AG20443 (cell line): ENCODE measurements at places on chromosomes 1 and 21.

- DNase-seq, result no peak
Observed at GRCh38 chr1:53579221-53580008, 120.2 kb downstream of the DMRTB1 start.

GRCh38 chr1:36924282-36924811 lies 110.0 kb downstream of the GRIK3 start:
- DNase-seq, result peak; percentile 59

DNA sequence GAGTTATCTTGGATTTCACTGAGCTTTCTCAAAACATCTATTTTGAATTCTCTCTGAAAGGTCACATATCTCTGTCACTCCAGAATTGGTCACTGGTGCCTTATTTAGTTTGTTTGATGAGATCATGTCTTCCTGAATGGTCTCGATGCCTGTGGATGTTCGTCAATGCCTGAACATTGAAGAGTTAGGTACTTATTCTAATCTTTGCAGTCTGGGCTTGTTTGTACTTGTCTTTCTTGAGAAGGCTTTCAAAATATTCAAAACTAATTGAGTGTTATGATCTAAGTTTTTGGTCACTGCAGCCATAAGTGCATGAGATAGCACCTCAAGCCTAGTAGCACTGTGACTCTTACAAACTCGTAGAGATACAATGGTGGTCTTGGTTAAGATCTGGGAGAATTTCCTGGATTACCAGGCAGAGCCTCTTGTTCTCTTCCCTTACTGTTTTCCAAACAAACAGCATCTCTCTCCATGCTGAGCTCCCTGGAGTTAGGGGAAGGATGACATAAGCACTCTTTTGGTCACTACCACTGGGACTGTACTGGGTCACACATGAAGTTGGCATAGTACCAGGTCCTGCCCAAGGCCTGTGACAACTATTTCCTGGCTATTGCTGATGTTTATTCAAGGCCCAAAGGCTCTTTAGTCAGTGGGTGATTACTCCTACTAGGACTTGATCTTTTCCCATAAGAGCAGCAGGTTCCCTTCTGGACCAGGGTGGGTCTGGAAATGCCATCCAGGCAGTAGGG lies 25.6 kb downstream of the SLC22A15 start:
- DNase-seq, result no peak

- DNase-seq, result no peak
Observed at GRCh38 chr1:113321771-113322387, 68.4 kb upstream of the MAGI3 start.

DNA sequence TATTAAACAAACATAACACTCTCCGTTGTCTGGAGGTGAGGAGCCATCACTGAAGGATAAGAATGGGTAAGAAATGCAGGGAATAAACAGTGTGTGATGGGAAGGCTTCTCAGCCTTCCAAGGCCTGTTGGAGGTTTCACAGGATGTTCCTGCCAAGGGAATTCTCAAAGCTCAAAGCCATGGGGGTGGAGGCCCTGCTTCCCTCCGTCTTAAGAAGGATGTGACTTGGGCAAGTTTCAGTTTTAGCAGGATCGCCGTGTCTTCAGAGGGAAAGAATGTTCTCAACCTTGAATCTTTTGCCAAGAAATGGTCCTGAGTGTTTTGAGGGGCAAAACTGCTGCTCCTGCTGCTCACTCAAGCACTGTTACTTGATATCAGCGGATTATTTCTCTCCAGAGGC lies 41.7 kb upstream of the IL20 start:
- DNase-seq, result no peak

DNA sequence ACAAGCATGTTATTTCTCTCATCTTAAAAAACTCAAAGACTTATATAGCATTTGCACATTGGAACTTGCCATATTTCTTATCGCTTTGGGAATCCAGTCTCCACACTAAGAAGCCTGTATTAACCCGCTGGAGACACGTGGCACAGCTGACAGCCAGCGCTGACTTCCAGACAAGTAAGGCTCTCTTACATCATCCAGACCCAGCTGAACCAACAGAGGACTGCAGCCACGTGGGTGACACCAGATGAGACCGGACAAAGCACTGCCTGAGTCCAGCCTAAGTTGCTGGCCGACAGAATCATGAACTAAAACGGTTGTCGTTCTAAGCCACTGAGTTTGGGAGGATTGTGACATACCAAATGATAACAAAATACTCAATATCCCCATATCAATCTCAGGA lies 6.3 kb upstream of the CD247 start:
- DNase-seq, result no peak

DNA sequence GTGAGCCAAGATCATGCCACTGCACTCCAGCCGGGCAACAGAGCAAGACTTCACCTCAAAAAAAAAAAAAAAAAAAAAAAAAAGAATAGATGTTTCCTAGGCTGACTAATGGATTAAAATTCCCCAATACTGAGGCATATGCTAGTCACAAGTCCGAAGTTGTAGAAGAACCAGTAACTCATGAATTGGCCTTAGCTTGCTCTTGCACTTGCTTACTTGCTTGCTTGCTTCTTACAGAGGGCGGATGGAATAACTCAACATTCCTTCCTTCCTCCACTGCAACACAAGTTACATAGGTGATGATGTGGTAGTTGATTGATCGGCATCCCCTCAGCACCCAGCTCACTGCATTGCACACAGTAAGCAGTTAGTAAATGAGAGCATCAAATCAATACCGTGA lies 2.8 kb upstream of the TARS2 start:
- DNase-seq, result peak; percentile 48

- no peak for DNase-seq
Observed at GRCh38 chr1:22118291-22118992, 24.5 kb downstream of the WNT4 start.

GRCh38 chr1:85228972-85229371 lies 28.2 kb upstream of the SYDE2 start:
- DNase-seq, result no peak

- no peak for DNase-seq
Observed at GRCh38 chr1:36851595-36851994, 182.7 kb downstream of the GRIK3 start.

- no peak for DNase-seq
Observed at GRCh38 chr1:51482881-51483280, 36.2 kb downstream of the EPS15 start.

DNA sequence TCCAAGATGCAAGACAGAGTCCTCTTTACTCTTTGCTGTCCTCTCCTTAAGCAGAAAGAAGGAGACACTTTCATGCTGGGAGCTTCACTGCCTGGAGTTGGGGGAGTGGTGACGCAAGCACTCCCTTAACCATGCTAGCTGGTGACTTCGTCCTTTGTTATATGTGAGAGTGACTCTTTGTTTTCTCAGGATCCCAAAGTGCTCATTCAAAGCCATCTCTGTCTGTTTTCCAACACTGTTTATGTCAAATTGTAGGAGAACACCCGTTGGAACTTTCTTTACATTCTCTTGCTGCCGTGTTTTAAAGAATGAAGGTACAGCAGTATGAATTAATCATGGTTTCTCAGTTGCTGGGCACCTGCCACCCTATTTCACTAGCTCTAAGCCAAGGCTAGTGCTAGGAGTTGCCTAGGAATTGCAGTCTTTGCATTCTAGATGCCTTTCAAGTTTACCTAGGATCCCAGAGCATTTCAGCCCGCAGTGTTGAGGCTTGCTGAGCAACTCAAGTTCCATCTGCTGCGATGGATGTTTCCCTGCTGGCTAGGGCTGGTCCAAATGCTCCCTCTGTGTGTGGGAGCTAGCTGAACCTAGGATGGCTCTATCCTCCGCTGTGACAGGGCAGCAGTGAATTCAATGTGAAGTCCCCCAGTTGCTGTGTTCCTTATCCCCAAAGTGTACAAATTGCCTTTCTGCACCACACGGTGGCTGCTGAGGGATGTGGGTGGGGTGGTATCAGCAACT lies 82.6 kb upstream of the GPR52 start:
- DNase-seq, result no peak

- DNase-seq, result no peak
Observed at GRCh38 chr1:151003180-151003579, 3.5 kb downstream of the MINDY1 start.

- DNase-seq, result peak; percentile 64
Observed at GRCh38 chr1:65514041-65514440, 93.6 kb downstream of the LEPR start.

DNA sequence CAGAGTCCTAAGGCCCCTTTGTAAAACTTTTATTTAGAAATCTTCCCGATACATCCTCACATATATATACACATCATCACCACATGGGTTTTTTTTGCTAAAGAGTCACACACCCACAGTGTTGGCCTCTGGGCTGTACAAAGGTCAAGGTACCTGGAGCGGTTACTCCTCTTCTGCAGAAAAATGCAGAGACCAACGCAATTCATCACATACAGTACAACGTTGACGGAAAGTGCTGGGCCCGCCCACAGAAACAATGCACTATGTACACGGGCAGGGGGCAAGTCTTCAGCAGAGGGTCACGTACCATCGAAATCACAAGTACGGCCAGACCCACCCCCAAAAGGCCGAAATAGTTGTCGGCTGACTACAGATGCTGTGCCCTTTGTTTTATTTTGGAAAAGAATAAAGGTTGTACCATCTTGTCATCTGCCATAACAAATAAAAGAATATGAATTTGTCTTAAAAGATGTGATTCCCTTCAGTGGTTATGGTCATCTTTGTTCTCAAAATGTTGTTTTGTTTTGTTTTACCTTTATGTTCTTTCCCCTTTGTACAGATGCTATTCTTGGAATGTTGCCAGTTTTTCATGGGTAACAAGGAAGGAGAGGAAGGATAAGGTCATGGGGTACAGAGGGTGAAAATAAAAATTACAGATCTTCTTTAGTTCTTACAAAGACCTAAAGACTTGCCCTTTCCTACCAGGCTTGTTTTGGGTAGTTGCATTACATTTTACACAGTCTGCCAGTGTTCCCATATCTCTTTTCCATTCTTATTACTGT lies 15.6 kb downstream of the TAL1 start:
- no peak for DNase-seq

GRCh38 chr1:112800289-112800688 lies 85.2 kb upstream of the PPM1J start:
- no peak for DNase-seq

- no peak for DNase-seq
Observed at GRCh38 chr1:37404711-37405110, 69.7 kb upstream of the ZC3H12A start.

DNA sequence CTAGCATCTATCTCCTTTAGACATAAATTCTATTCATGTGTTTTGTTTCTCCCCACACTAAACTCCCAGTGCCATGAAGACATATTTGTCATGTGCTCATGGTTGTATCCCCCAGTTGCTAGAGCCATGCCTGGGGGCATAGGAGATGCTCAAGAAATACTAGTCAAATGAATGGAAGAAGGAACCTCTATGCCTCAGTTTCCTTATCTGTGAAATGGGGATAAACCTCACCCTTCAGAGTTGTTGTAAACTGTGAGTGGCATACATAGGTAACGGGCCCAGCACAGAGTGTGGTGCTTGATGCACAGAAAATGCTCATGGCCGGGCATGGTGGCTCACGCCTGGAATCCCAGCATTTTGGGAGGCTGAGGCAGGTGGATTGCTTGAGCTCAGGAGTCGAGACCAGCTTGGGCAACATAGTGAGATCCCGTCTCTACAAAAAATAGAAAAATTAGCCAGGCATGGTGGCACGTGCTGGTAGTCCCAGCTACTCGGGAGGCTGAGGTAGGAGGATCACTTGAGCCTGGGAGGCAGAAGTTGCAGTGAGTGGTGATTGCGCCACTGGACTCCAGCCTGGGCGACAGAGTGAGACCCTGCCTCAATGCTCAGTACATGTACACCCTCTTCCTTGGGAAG lies 8.7 kb downstream of the LDLRAD2 start:
- DNase-seq, result no peak
